ENCODE measurements at places on chromosomes 2 and 18. TPM values are rescaled to one million over a fixed set of nuclear protein-coding genes. Genes with fewer than 3 reads are reported as not detected.

NFATC1 gene
- total RNA-seq: 11.7 TPM

SKOR2 gene
- not detected for total RNA-seq

EXOC6B gene
- 21.8 TPM for total RNA-seq

GAL3ST2 gene
- not detected for total RNA-seq

NEURL3 gene
- total RNA-seq: not detected

GPR75 gene
- not detected for total RNA-seq

PSD4 gene
- 0.16 TPM for total RNA-seq

AQP12B gene
- not detected for total RNA-seq

CCDC85A gene
- total RNA-seq: under 0.01 TPM

SPR gene
- total RNA-seq: 22.7 TPM

GAD1 gene
- total RNA-seq: not detected

CROCC2 gene
- not detected for total RNA-seq

Data from cardiac atrium fibroblast (primary cell).